ENCODE measurements at places on chromosomes 12 and 14.
A peak's percentile ranks its signal among the peaks of the same experiment; 100 is the strongest.

- no peak for DNase-seq
These were observed 29.4 kb downstream of the POLR3B start for GRCh38 chr12:106386813-106387535.

DNA sequence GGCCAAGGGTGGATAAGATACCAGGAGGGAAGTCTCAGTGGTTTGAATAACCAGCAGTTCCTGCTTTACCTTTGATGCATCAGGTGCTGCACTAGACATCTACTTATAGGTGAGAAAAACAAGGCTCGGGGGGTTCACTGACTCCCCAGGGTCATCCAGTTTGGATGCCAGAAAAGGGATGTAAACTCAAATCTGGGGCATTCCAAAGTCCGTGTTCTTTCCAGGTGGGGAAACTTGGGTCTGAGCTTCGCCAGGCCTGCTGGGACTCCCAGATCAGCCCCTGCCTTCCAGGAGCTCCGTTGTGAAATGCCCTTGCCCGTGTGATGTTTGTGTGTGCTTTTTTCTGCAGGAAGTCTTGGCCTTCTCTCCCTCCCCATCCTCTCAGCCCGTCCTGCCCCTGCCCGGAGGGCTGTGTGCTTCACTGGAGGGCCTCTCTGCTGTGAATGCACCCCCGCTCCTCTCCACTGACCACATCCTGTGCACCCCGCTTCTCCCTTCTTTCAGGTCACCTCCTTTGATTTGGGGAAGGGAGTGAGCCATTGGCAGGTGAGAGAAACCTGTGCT, 42.1 kb downstream of the TSPAN9 start:
- no peak for DNase-seq

GRCh38 chr12:91620992-91621391, 438.4 kb upstream of the DCN start:
- peak; percentile 46 for DNase-seq

GRCh38 chr12:54390176-54390667, 5.7 kb upstream of the ZNF385A start:
- DNase-seq, result no peak

- DNase-seq, result no peak
These were observed 45.1 kb upstream of the PNMA1 start for GRCh38 chr14:73759183-73759713.

DNA sequence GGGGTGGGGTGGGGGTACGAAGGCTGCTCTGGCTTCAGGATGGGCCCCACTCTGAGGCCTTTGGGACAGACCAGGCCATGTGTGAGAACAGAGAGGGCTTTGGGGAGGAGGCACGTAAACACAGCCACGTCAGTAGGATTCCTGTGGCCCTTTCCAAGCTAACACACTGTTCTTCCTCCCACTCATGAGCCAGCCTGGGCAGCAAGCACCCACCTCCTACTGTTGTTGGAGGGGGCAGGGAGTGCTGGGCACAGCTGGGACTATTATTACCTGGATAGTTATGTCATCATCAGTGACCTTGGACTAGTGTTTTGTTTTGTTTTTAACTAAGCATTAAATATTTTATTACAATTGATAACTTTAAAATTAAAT, 5.3 kb downstream of the CHGA start:
- no peak for DNase-seq

DNA sequence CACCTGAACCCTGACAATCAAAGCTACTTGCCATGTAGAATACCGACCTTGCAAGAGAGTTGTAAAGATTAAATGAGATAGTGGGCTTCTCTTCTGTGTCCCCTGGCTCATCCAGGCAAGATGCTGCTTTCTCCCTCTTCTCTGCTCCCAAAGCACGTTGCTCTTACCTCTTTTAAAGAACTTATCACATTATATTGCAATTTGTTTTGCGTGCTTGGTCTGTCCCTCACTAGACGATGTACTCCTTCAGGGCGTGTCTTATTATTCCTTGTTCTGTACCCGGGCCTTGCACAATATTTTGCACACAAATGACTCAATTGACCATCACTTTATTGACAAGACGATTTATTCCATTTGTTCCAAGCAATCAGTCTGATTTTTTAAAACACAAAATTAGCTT, 3.3 kb downstream of the DCN start:
- no peak for DNase-seq

- DNase-seq, result no peak
These were observed 42.8 kb upstream of the SCN8A start for GRCh38 chr12:51548241-51548640.

DNA sequence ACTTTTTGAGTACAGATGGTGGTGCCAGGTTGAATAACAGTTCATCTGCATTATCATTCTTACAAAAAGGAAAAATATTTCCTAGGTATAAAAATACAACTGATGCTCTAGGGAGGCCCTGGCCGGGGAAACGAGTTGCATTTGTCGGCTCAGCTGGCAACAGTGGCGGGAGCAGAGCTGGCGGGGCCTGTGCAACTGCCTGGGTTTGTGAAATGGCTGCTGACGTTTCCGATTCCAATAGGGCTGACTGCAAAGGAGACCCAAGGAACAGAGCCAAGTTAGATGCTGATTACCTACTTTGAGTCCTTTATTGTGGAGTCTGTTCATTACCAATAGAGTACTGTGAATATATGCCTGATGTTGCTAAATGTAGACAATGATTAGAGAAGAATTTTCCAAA, 25.8 kb upstream of the PHLDA1 start:
- DNase-seq, result no peak

GRCh38 chr12:71524626-71525025, 85.0 kb downstream of the LGR5 start:
- no peak for DNase-seq

DNA sequence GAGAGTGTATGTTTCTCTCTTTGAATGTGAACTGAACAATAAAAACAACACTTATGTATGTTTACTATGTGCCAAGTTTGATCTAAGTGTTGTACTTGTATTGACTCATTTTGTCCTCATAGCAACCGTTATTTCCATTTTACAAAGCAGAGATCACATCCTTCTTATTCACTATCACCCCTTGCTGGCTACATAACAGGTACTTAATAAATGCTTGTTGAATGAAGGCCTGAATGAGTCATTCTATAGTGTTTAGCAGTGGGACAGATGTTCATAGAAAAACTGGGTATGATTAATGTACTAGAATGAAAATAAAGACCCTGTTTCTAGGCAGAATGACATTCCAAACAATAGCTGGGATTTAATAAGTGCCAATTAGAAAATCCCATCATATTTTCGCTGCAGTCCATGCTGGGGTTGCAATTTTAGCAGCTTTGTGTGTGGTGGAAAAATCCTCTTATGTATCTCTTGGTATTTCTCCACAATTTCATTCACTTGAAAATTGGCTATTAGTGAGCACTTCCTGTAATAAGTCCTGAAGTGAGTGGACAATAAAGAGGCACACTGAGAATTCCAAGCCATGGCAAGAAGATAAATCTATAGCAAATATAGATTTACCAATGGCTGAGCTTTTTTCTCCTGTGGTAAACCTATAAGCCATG, 86.0 kb downstream of the FAR2 start:
- DNase-seq, result no peak

- no peak for DNase-seq
These were observed 20.5 kb upstream of the DUSP6 start for GRCh38 chr12:89372584-89373370.

GRCh38 chr12:190881-191280, 23.1 kb downstream of the SLC6A12 start:
- DNase-seq, result no peak

GRCh38 chr12:53207042-53207441, at the start of gene ITGB7:
ITGB7 (minus strand) TSS chr12:53207251; CDS start chr12:53200443, 6,808 bp downstream.
- DNase-seq, result no peak

GRCh38 chr12:126083926-126084325, 1018.7 kb downstream of the AACS start:
- DNase-seq, result no peak

- no peak for DNase-seq
These were observed 25.1 kb downstream of the ADGRD1 start for GRCh38 chr12:130978785-130979184.

GRCh38 chr14:80434574-80435321, 223.4 kb upstream of the DIO2 start:
- DNase-seq, result no peak

- DNase-seq, result no peak
These were observed 23.7 kb upstream of the YLPM1 start for GRCh38 chr14:74739293-74740030.

DNA sequence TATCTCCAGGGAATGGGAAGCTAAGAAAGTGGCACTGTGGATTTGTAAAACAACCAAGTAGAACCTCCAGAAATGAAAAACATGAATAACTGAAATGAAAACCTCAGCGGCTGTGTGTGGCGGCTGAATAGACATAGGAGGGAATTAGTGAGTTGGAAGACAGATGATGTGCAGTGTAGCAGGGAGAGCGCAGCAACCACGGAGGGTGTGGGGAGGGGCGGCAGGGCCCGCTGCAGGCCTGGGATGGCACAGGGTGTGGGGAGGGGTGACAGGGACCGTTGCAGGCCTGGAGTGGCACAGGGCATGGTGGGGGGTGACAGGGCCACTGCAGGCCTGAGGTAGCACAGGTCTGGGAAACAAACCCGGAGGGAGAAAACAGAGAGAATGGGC, 51.1 kb downstream of the BEGAIN start:
- DNase-seq, result no peak

- DNase-seq, result no peak
These were observed 15.0 kb upstream of the PPP1R13B start for GRCh38 chr14:103862393-103862782.

- DNase-seq, result no peak
These were observed 504.6 kb downstream of the NRXN3 start for GRCh38 chr14:78674820-78675219.

- DNase-seq, result no peak
These were observed 275.0 kb upstream of the KITLG start for GRCh38 chr12:88855301-88855700.

- no peak for DNase-seq
These were observed 98.2 kb downstream of the ZFP36L1 start for GRCh38 chr14:68694516-68695235.

DNA sequence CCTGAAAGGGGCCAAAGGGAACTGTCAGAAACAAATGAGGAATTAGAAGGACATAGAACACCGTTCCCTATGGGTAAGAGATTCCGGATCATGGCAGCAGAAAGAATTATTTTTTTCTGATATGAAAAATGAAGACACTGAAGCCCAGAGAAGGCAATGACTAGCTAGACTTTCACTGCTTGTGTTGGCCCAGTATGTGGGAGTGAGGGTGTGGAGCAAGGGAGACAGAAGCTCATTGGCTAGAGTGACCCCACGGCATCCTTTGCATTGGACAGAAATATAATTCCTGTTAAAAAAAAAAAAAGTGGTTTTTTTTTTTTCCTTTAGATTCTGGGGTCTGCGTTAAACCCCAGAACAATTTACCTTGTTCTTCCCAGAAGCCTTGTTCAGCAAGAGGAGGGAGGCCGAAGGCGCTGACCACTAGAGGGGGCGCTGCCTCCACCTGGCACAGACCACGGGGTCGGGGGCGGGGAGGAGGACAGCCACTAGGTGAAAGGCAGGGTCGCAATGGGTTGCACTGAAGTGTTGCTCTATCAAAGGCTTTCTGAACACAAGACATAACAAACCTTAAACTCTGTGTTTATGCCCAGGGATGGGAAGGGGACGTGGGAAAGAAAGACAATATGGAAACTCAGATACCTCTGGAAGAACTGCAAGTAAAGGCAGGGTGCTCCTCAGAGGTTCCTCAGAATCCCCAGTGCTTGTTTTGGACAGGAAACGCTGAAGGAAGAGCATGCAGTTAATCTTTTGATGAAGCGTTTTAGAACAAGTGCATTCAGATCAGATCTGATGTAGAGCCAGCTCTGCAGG, 156.8 kb downstream of the KCNA5 start:
- peak; percentile 3 for DNase-seq

- no peak for DNase-seq
These were observed 78.6 kb upstream of the PAWR start for GRCh38 chr12:79769189-79769859.

- DNase-seq, result no peak
These were observed 34.2 kb downstream of the CCDC88C start for GRCh38 chr14:91383439-91383838.

DNA sequence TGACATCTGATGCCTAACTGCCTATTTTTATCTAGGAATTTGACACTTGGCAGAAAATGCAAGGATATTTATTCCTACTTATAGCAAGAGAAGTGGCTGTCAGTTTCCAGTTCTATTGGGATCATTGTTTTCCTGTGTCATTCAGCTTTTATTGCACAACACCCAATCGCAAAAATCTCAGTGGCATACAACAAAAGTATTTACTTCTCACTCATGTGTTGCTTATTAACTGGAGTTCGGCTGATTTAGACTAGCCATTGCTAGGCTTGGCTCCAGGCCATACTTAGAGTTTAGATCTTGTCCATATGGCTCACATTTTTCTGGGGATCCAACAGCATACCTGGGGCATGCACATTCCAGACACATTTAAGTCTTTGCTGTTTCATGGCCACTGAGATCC, 218.6 kb upstream of the SYT1 start:
- DNase-seq, result no peak

All from globus pallidus (tissue), 1 donor.